ENCODE measurements at places on chromosomes 6 and 20.

- no peak for DNase-seq
Observed at GRCh38 chr20:10075606-10076005, 40.8 kb downstream of the ANKEF1 start.

GRCh38 chr6:149223120-149223903 is 94.2 kb upstream of the TAB2 start:
- no peak for DNase-seq

- no peak for DNase-seq
Observed at GRCh38 chr6:118744261-118744941, 93.0 kb upstream of the CEP85L start.

GRCh38 chr6:10963113-10963512 is 76.3 kb downstream of the SYCP2L start:
- no peak for DNase-seq

- peak; percentile 77 for DNase-seq
Observed at GRCh38 chr6:149028767-149029405, 282.1 kb downstream of the UST start.

- no peak for DNase-seq
Observed at GRCh38 chr6:139539852-139540251, 165.4 kb upstream of the CITED2 start.

Data from CD14-positive monocyte (primary cell).